Diencephalon (tissue), 1 donor: ENCODE measurements at places on chromosomes 11 and 22. TPM values are rescaled to one million over a fixed set of nuclear protein-coding genes. Genes with fewer than 3 reads are reported as not detected.

Gene OR8A1
- 0.23 TPM for total RNA-seq

Gene RAC2
- total RNA-seq = 1.2 TPM

Gene PNPLA5
- total RNA-seq = 0.23 TPM

Gene OR11H1
- not detected for total RNA-seq

Gene NEFH
- total RNA-seq = 4.4 TPM

Gene CFAP300
- total RNA-seq = 6.7 TPM

Gene CLCF1
- not detected for total RNA-seq

Gene UBQLN3
- total RNA-seq = 0.46 TPM

Gene TSPAN18
- 13.6 TPM for total RNA-seq

Gene TSGA10IP
- 0.69 TPM for total RNA-seq

Gene MS4A12
- total RNA-seq = not detected

Gene OOSP3
- total RNA-seq = not detected

Gene ACRV1
- 0.92 TPM for total RNA-seq

Gene TMPRSS5
- total RNA-seq = 2.1 TPM

Gene BIK
- total RNA-seq = 0.46 TPM

Gene MPZL2
- total RNA-seq = 1.2 TPM

Gene VEGFB
- 50.7 TPM for total RNA-seq

Gene IGSF9B
- total RNA-seq = 40.8 TPM

Gene MIOX
- not detected for total RNA-seq

Gene LARGE1
- 33.2 TPM for total RNA-seq

Gene KDM4E
- total RNA-seq = not detected

Gene FAM227A
- total RNA-seq = 9.2 TPM

Gene DAGLA
- 11.3 TPM for total RNA-seq

Gene CNIH2
- total RNA-seq = 94.8 TPM

Gene OR56A1
- 0.23 TPM for total RNA-seq

Gene HBG1
- total RNA-seq = 3.5 TPM

Gene AGBL2
- 1.8 TPM for total RNA-seq

Gene PYGM
- 2.3 TPM for total RNA-seq

Gene TRIM49
- 0.23 TPM for total RNA-seq

Gene ARHGAP8
- 1.4 TPM for total RNA-seq

Gene FXYD6
- 164 TPM for total RNA-seq

Gene RRAS2
- total RNA-seq = 51.9 TPM

Gene APOBEC3C
- total RNA-seq = 0.92 TPM
